Activated CD4-positive, alpha-beta memory T cell treated with anti-CD3 and anti-CD28 coated beads, Interleukin-2, amount 10 ng/mL, durations not matched to agents 7 days and 5 days (primary cell): ENCODE measurements at places on chromosomes 2 and 18. TPM values are rescaled to one million over a fixed set of nuclear protein-coding genes. Genes with fewer than 3 reads are reported as not detected.

The C2orf15 gene
- 0.18 TPM for total RNA-seq

The GKN1 gene
- total RNA-seq: not detected

The LGALSL gene
- total RNA-seq: 2.1 TPM

The CABYR gene
- total RNA-seq: 0.95 TPM

The SRD5A2 gene
- not detected for total RNA-seq

The VAMP5 gene
- 91.8 TPM for total RNA-seq

The UGT1A4 gene
- not detected for total RNA-seq

The CRYGC gene
- not detected for total RNA-seq

The CHST9 gene
- not detected for total RNA-seq

The DDX18 gene
- 58.6 TPM for total RNA-seq

The PROC gene
- total RNA-seq: not detected

The VWC2L gene
- total RNA-seq: not detected

The RESP18 gene
- total RNA-seq: not detected

The PLCL1 gene
- total RNA-seq: 1.2 TPM

The TMEM169 gene
- 3.5 TPM for total RNA-seq

The LIMS2 gene
- 15.5 TPM for total RNA-seq

The OSBPL1A gene
- total RNA-seq: 0.93 TPM

The NT5DC4 gene
- total RNA-seq: not detected

The UPP2 gene
- not detected for total RNA-seq

The SLC30A3 gene
- total RNA-seq: 0.45 TPM

The CTLA4 gene
- total RNA-seq: 101 TPM

The LOXL3 gene
- 0.60 TPM for total RNA-seq

The LRRC30 gene
- not detected for total RNA-seq

The PPM1B gene
- 60.9 TPM for total RNA-seq

The CFAP210 gene
- total RNA-seq: not detected
